ENCODE measurements at places on chromosomes 7 and 10. TPM values are rescaled to one million over a fixed set of nuclear protein-coding genes. Genes with fewer than 3 reads are reported as not detected.

DNA sequence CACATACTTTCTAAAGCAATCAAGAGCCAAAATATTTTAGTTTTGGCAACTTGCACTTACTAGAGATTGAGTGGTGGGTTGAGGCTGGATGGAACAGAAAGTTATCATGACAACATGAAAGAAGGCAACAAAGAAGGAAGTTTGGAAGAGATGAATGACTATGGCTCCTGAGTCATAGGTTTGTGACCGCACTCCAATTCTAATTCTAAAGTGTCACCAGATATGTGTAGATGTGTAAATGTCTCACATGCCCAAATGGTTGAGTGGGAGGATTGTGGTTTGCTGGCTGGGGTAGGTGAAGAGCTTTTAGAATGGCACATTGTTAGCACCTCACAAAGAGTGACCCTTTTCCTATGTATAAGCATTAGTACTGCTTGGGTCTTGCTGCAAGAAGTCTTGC lies 20.2 kb downstream of the TAS2R16 start:
- DNase-seq, result peak; percentile 2

DNA sequence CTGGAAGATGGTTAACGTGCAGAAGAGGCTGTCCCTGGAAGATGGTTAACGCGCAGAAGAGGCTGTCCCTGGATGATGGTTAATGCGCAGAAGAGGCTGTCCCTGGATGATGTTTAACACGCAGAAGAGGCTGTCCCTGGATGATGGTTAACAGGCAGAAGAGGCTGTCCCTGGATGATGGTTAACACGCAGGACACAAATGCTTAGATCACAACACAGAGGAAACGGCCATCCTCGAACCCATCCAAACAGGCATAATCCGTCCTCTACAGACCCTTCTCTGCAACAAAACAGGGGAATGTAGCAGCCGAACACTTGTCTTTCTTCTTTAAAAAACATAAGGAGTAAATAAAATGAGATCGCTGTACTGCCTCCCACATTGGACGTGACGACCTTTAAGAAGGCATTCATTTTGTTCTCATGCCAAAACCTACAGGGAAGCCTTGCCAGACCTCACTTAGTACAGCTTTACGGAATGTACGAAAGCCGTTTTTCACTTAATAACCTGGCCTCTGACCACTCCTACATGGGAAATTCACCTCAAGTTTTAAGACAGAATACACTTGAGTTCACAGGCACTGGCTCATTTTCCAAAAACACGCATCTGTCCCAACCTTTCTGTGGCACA lies 245.2 kb downstream of the ZMYND11 start:
- peak; percentile 6 for DNase-seq

DNA sequence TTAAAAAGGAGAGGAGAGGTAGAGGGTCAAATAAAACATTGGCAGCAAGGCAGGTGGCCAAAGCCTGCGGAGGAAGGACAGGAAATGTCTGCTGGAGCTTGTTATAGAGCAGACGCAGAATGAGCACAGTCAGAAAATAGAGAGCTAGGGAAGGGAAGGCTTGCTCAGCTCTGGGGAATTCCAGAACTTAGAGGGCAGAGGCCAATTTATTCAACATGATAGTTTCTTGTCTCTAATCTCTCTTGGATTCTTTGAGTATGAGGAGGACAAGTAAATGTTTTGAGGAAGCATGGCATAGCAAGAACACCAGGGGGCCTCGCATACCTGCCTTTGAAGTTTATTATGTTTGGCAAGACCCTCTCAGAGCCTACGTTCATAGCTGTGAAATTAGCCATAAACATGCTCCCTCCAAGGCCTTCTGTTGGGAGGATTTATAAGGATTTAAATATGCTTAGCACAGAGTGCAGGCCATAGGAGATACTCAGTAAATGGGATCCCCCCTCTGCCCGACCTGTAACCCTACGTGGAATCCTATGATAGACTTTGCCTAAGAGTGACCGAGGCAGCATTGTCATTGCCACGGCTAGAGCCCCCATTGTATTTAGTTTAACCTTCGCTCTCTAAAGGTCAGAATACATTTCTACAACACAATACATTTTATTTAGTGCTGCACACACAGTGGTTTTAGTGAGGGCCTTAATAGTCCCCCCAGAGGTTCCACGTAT lies 293.9 kb downstream of the CCDC3 start:
- DNase-seq, result peak; percentile 97

DNA sequence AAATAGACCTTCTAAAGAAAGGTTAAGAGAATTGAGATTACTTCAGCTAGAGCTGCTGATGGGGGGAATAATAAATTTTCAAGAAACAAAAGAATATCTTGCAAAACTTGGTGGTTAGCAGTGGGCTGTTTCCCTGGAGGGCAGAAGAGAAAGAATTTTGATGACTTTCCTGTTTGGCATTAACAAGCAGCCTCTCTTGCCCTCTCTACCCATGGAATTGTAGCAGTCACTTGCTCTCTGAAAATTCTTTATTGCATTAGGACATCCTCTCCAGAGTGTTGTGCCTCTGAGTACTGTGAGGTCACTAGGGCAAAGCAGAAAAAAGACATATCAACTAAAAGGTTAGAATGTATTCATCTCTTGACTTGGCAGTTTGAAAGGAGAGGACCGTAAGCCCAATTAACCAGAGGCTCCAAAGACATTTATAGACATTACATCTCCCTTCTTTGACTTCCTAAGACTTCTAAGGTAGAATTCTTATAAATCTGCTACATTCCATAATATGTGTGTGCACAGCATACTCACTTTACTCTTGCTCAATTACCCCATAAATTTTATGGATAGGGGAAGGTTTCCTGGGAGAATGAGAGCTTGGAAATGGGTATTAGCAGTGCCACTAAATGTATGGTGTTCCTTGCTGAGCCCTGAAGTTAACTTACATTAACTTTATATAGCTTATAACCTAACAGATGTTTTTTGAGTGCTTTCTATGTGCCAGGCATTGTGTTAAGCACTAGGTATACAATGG lies 215.3 kb downstream of the KIF20B start:
- DNase-seq, result no peak

DNA sequence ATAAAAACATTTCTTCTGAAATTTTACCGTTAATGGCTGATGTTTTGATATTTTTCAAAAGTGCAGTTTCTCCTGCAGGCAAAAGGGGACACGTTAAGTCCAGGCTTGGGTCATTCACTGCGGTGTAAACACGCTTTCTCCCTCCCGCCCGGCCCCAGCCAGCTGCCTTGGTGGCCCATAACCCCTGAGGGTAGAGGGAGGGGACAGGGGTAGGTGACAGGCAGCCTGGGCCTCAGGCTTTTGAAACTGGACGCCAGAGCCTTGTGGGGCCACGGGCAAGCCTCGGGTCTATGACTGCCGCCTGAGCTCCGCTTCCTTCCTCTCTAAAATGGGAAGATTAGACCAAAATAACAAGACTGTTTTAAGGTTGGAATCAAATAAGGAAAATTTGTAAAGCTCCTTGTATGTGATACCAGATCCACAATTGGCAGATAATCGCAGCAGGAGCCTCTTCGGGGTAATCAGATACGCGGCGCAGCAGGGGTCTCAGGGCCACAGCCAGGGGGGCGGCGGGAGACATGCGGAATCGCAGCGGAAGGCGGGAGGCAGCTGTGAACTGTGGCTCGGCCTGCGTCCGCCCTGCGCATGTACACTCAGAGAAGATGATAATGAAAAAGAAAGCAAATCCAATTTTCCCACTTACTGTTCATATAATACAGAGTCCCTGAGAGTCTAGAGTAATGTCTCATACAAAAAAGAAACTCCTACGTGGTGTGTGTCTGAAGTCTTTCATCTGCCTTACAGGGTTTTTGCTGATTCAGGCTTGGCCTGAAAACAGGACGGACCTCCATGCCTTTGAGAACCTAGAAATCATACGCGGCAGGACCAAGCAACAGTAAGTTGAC lies 138.3 kb downstream of the EGFR start:
- DNase-seq, result no peak

DNA sequence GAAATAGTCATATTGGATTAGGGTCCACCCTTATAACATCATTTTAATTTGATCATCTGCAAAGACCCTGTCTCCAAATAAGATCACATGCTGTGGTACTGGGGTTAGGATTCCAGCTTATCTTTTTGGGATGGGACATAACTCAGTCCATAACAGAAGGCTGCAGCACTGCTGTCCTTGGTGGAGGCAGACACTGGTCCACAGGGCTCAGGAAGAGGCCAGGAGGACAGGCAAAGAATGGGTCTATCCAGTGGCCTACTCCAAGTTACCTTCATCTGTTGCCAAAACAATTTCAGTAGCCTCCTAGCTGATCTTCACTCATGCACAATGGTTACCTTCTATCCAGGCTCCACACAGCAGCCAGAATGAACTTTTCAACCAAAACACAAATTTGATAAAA lies 387.0 kb downstream of the GRID1 start:
- no peak for DNase-seq

- DNase-seq, result no peak
Observed at GRCh38 chr10:125513429-125514182, 169.4 kb downstream of the TEX36 start.

The LEP gene
- total RNA-seq, result under 0.01 TPM

- no peak for DNase-seq
Observed at GRCh38 chr10:91944880-91945630, 21.5 kb downstream of the BTAF1 start.

The MBL2 gene
- total RNA-seq, result not detected

The SPDYE11 gene
- total RNA-seq, result 0.08 TPM

The MYO3A gene
- not detected for total RNA-seq

- DNase-seq, result no peak
Observed at GRCh38 chr10:117539903-117540639, 2.5 kb upstream of the EMX2 start.

DNA sequence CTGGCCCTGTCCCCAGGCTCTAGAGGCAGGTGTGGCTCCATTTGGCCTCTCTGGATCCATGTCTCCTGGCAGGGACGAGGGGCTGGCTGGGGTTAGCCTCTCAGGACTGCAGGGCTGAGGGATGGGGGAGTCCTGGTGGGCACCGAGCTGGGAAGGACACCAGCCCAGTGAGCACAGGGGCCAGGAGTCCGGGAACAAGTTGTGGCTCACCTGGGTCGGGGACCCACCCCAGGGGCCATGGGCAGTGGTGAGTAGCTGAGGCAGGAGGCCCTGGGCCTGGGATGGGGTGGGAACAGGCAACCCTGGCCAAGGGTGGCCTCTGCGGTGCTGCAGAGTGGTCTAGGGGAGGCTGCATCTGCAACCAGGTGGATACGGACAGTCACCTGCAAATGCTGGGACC lies 24.1 kb downstream of the ANTXRL start:
- no peak for DNase-seq

The CLCN1 gene
- 0.16 TPM for total RNA-seq

- no peak for DNase-seq
Observed at GRCh38 chr10:60714233-60714632, 64.0 kb upstream of the CDK1 start.

DNA sequence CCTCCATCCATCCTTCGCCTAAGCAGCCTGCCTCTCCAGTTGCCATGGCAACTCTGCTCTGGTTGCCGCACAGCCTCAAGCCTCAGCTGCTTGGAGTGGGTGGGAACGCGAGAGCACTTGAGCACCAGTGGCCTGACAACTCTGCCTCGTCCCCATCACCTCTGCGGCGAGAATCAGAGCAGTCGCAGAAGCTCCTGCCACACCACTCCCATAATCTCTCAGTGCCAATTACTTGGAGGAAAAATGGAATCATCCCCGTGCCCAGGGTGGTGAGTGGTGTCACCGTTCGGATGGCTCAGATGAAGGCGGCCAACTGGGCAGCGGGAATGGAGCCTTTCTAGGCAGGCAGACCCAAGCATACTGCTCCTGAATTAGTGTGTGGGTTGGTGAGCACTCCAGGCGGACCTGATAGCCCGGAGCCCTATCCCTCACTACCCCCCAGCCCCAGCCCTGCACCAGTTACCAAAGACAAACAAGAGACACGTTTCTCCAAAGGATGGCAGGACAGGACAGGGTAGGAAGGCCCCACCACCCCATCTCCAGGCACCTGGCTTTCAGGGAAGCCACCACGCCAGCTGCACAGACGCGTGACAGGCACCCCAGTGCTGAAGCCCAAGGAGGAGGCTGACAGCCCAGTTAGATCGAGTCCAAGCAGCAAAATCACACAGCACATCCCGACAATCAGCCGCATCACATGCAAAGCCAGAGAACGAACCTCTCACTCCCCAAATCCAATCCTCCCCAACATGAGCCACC lies 335.4 kb downstream of the PTPRN2 start:
- DNase-seq, result no peak

DNA sequence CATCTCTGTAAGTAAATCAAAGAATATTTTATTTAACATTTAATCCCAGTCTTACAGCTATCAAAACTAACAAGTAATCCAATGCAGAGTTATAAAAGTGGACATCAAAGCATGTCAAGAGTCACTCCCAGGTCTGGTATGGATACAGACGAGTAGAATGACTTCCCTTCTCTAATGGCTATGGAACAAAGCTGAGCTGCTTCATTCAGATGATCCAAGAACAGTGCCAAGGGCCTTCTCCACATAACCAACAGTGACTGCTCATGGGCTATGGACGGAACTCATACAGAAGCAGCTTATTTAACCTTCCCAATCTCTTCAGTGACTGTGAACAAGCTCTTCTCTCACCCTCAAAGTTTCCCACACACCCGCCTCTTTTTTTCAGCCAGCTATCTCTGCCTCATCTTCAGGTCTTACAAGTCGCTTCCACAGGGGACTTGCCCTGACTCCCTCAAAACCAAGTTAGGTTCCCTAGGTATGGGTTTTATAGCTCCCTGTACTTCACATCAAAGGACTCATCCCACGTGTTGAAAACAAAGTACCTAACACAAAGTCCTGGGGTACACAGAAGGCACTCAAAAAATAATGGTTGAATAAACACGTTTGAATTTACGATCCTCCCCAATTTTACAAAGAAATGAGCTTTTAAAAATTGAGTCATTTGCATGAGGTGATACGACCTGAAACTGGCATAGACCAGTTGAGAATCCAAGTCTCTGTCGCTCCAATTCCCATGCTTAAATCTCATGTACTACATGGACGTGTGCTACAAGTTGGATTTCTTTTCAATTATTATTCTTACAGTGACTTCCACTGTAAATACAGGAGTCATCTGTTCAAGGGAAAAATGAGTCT lies 3.1 kb downstream of the USP6NL start:
- DNase-seq, result no peak

- peak; percentile 38 for DNase-seq
Observed at GRCh38 chr7:151793531-151793951, 83.4 kb downstream of the PRKAG2 start.

The AOAH gene
- 0.74 TPM for total RNA-seq

DNA sequence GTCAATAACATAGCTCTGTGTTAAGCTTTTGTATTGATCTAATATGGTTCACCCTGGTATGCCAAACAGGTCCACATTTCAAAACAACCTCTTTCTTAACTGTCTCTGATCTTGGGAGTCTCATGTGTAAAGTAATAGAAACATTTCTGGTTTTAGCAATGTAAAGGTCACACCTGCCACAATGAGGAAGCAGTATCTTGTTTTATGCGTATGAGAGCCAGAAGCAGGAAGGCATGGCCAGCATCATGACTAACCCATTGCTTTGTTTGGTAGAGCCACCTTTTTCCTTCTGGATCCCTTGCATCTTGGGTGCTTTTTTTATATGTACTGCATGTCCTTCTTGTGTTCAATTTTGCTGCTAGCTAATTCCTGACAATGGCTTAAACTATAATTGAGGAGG lies 411.3 kb upstream of the SEMA3C start:
- no peak for DNase-seq

The FGFR2 gene
- not detected for total RNA-seq

- DNase-seq, result peak; percentile 16
Observed at GRCh38 chr7:105885387-105886111, 9.2 kb upstream of the ATXN7L1 start.

The HPSE2 gene
- not detected for total RNA-seq

Measured in fibroblast of the aortic adventitia (primary cell).